ENCODE measurements at places on chromosomes 16 and 17.

- peak; percentile 31 for DNase-seq
Observed at GRCh38 chr16:4313563-4314531, 2.0 kb upstream of the GLIS2 start.

DNA sequence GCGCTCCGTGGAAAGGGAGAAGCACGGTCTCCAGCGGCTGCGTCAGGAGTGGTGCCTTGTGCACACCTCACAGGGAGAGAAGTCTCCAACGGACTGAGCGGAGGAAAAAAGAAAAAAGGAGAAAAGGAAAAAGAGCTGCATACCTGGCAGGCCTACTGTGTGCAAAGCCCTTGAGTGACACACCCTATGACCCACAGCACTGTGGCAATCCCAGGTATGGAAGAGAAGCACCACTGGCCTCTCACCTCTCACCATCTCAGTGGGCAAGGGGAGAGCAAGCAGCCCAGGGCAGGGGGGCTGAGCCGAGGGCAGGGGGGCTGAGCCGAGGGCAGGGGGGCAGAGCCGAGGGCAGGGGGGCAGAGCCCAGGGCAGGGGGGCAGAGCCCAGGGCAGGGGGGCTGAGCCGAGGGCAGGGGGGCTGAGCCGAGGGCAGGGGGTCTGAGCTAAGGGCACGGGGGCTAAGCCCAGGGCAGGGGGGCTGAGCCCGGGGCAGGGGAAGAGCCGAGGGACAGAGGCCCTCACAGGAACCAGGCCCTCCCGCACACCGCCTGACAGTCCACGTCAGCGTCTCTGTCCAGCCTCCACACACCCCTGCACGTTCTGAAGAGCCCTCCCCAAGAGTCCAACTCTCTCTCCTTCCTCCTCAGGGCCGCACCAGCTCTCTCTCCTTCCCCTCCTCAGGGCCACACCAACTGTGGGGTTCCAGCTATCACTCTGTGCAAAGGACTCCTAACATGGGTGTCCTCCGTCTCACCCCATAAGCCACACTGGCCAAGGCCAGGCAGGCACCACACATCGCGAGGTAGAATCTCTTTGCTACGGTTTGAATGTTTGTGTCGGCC is 105.8 kb downstream of the ZNF778 start:
- DNase-seq = no peak

GRCh38 chr17:28043741-28044140 is 1.3 kb downstream of the NLK start:
- no peak for DNase-seq

GRCh38 chr17:63645775-63646487 is 23.7 kb downstream of the MAP3K3 start:
- no peak for DNase-seq

GRCh38 chr16:4918781-4919251 is 18.1 kb downstream of the PPL start:
- no peak for DNase-seq

DNA sequence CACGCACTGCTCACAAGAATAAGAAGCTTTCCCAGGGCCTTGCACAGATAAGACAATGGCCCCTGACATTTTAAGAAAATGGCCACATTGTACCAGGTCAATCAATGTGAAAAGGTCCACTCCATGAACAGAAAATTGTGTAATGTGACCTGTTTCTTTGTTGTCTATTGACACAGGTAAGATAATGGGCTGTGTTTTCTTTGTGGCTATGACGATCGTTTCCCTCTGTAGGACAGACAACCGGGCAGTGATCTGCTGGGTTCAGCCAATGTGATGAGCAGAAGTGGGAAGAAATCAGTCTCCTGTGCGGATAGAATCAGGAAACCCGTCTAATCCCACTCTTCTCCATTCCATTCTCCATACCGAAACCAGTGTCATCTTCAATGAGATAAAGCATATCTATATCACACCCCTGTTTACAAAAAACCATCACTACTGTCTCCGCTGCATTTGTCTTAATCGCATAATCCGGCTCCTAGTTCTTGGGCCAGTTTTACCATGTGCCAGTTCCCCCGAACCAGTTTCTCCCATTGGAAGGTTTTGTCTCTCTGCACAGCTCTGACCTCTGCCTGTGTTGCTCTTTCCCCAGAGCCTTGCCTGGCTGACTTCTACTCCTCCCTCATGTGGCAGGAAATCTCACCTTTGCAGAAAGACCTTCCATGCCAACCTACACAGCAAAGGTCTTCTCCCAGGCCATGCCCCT is 66.9 kb upstream of the ATF7IP2 start:
- DNase-seq = no peak

DNA sequence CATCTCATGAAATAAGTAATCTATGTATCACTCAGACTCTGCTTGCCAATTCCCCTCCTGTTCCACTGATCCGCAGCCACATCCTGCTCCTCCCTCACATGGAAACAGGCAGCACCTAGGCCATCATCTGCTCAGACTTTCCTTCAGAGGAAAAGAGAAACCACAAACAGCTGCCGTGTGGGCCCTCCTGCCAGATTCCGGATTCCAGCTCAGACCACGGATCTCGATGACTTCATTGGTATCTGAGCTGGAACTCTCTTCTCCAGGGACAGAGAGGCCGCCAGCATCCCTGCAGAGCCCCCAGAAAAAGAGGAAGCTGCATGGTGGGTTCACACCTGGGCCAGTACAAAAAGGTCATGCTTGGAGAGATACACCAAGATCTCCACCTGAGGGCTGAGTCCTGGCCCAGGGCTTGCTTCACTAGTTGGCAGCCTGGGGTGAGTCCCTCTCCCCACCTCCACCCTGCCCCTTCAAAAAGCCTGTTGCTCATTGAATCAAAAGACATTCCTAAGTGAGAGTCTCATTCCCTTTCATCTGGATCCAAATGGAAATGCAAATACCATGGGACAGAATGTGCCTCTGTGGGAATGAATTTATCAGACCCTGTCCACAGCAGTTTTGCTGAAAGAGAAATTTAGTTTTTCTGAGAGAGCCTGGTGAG is 47.2 kb downstream of the HOXB1 start:
- peak; percentile 96 for DNase-seq
